ENCODE measurements at places on chromosomes 6 and 20.

- DNase-seq, result no peak
Observed at GRCh38 chr6:113632220-113632864, 224.8 kb upstream of the MARCKS start.

- no peak for DNase-seq
Observed at GRCh38 chr6:4441981-4442434, 306.6 kb upstream of the ECI2 start.

GRCh38 chr20:23639490-23639958 lies 1.8 kb upstream of the CST3 start:
- no peak for DNase-seq

GRCh38 chr6:1393641-1394283 lies 4.4 kb downstream of the FOXF2 start:
- DNase-seq, result no peak

GRCh38 chr6:41498968-41499599 lies 47.1 kb upstream of the FOXP4 start:
- DNase-seq, result no peak

GRCh38 chr6:17851001-17851719 lies 136.3 kb downstream of the KIF13A start:
- no peak for DNase-seq

GRCh38 chr6:71252960-71253359 lies 35.7 kb upstream of the OGFRL1 start:
- no peak for DNase-seq

- no peak for DNase-seq
Observed at GRCh38 chr20:542777-543368, 717 bp downstream of the CSNK2A1 start.

DNA sequence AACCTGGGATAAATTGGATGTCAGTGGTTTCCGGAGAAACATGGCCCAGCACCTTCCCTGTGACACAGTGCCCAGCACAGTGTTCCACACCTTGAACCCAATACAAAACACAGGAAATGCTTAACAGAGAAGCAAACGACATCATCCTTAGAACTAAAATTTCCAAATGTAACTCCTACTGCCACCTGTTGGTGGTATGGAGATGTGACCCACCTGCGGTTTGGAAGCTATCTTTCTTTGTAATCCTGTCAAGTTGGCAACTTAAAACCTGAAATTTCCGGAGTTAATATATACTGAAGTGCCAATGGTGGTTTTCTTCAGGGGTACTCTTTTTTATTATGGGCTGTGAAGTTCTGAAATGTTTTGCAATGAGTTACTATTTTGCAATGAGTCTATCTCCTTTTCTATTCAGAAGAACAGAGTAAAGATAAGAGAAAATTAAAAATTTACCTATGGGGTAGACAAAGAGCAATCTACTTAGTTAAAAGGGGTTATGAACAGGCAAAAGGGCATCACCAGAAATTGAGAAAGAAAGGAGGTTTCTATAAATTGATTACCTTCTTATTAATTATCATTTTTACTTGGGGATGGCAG lies 658.8 kb downstream of the PTPRT start:
- DNase-seq, result no peak

GRCh38 chr6:105783333-105783935 lies 302.7 kb upstream of the PRDM1 start:
- DNase-seq, result no peak

All from cortex of kidney (tissue), 1 donor.